ENCODE measurements at places on chromosomes 4 and X.

- no peak for DNase-seq
Observed at GRCh38 chr4:183876268-183876934, 28.7 kb upstream of the STOX2 start.

- DNase-seq: no peak
Observed at GRCh38 chrX:5726224-5726623, 502.4 kb downstream of the NLGN4X start.

DNA sequence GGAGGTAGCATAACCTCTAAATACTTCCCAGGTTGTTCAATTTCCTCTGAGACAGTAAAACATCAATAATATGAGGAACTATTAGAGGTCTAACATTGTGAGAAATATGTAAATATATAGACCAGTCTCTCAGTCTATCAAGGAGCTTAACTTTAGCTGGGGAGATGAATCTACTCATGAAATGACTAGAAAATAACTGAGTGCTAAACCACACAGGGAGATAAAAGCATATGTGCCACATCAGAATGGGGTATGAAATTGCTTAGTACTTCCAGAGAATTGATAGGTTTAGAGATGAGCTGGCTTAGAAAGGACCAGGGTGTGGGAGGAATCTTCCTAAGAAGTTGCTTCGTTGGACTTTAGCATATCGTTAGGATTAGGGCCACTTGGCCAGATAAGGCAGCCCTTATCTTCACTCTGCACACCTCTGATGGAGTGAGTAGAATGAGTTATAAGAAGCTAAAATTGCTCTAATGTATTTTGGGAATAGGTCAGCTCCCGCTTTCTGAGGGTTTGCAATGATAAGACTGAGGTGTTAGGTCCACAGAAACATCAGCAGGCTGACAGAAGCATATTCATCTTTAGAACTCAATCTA, 299.2 kb downstream of the UNC5C start:
- no peak for DNase-seq

GRCh38 chr4:38489924-38490639, 173.9 kb upstream of the KLF3 start:
- peak; percentile 30 for DNase-seq

GRCh38 chrX:114365065-114365834, 218.6 kb upstream of the HTR2C start:
- no peak for DNase-seq

- peak; percentile 3 for DNase-seq
Observed at GRCh38 chrX:49878128-49878833, 1.0 kb upstream of the USP27X start.

- no peak for DNase-seq
Observed at GRCh38 chrX:10164879-10165278, 8.1 kb downstream of the CLCN4 start.

DNA sequence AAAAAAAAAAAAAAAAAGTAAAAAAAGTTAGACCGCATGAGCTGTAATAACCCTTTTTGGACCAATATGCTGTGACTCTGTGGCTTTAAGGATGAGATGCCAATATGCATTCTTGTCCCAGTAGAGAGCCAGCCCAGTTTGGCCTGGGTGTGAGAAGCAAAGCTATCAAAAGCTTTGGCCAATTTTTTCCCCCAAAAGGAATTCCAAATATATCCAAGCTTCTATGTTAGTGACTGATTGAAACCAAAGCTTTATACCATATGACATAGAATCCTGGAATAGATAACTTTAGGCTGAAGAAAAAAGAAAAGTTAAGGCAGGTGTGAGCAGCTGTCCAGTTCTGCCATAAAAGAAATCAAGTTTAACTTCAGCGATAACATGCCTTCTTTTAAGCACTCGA, 30.5 kb upstream of the RBPJ start:
- no peak for DNase-seq

DNA sequence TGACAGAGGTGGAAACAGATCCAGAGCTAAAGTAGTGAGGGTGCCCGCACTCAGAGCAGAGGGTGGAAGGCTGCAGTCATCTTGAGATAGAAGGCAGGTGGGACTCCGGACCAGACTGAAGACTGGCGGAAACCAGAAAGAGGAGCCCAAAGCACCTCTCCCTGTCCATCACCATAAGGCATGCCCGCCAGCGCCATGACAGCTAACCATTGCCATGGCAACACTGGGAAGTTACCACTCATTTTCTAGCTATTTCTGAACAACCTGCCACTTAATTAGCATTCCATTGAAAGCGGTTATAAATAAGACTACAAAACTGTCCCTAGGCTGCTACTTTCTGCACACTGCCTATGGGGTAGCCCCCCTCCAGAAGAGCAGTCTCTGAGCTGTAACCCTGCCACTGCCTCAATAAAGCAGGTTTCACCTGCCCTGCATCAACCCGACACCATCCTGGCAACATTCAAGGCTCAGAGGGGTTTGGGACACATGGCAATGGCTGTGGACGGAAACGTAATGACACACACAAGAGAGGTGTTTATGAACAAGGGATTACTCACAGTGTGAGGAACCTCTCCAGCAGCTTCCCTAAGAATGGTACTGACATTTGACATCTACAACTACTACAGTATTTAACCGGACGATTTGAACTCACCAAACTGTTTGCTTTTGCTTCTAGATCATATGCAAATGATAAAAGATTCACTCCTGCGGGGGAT, 27.8 kb upstream of the FGFBP2 start:
- no peak for DNase-seq

- no peak for DNase-seq
Observed at GRCh38 chrX:31708116-31708515, 636.3 kb upstream of the FTHL17 start.

DNA sequence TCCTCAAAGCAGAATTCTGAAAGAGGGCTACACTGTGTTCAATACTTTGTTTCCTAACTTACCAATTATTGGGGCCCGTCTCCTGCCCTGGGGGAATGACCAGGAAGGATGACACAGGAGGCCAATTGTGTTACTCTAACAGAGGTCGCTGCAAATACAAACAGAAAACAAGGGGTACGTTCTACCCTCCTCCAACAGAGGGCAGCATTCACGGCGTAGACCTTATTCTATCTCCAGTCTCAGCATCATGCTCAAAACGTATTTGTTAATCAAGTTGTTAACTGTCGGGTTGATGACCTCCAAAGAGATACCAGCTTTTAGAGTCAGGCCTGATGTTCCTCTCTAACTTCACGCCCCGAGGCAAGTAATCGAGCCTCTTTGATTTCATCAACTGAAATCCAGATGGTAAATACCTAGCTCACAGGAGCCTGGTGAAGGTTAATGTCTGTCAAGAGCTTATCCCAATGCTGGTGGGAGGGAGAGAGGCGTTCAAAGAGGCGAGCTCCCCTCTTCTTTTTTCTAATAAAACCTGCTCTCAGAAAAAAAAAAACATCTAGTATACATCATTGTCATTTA, 181.0 kb upstream of the KCNIP4 start:
- peak; percentile 1 for DNase-seq

GRCh38 chr4:3430524-3430923, 11.2 kb upstream of the HGFAC start:
- no peak for DNase-seq

GRCh38 chr4:12408364-12408763, 979.7 kb upstream of the HS3ST1 start:
- DNase-seq: no peak

DNA sequence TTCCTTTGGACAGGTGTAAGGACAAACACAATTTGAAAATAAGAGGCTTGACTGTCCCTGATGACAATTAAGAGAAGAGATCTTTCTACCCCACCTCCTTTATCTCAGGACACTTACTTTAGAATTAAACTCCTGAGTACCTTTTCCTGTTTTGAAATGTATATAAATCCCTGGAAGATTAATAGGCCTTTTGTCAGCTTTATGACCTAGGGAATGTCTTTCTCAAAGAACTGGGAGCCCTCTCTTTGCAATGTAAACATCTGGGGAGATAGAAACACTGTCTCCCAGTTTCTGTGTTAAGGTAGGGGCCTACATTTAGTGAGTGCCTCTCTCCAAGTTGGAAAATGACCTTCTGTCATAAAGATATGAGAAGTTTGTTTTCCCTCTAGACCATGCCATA, 31.7 kb downstream of the AGA start:
- no peak for DNase-seq

DNA sequence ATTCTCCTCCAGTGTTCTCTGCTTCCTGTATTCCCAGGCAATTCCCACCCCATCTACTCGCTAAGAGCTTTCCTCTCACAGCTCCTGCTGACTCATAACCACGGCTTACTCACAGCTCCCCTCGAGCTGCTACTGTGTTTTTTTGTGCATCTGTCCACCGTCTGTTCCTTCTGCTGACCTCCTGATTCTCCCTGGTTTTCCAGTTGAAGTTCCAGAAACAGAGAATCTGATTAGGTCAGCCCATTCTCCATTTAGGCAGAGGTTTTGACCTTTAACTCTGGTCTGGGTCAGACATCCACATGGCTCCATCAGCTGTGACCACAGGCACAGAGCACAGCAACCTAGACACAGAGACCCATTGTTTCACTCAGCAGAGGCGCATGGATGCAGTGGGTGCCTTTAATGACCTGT, 5.5 kb upstream of the SMIM20 start:
- DNase-seq: no peak

DNA sequence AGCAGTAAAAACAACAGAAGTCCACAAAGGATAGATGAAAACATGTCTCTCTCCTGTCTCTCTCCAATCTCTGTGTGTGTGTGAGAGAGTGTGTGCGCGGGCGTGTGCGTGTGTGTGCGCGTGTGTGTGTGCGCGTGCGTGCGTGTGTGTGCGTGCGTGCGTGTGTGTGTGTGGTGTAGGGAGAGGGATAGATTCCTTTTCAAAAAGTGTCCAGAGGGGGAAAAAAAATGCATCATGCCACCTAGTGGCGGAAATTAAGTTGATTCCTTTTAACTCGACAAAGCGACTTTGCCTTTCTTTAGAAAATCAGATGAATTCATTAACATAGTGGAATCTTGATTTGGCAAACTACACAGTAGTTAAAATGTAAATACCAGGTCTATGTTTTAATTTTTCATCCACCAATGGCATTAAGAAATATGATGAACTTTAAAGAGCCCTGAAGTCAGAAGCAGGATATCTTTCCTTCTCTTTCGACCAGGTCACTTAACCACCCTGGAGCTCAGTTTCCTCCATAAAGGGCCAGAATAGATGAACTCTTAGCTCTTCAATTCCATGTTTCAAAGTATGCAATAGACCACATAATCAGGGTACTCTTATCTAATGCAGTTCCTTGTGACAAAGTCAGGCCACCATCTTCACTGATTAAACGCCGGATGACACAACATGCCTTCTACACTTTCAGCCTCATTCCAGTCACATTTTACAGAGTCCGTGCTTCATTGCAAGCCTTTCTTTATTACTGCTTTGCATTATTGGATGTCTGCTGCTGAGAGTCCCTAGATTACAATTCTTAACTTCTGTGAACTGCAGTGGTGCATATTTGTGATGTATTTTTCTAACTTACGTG, 162.8 kb downstream of the FBXO8 start:
- DNase-seq: peak; percentile 9

DNA sequence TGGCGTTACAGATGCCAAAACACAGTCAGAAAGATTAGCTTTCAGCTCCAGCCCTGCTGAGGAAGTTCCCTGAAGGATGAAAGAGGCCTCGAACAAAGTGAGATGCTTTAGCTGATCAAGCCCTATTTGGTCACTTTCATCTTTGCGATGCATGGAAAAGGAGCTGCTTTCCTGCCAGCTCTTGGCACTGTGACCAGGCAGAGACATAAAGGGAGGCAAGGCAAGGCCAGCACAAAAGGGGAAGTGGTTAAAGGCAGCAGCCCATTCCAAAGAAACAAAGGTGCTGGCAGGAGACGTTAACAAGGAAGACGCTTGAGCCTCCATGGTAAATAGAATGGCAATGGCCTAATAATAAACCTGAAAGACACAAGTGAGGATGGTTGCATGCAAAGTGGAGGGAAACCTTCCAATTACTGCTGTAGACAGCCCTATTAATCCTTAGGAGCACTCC, 617.1 kb upstream of the INTU start:
- no peak for DNase-seq

DNA sequence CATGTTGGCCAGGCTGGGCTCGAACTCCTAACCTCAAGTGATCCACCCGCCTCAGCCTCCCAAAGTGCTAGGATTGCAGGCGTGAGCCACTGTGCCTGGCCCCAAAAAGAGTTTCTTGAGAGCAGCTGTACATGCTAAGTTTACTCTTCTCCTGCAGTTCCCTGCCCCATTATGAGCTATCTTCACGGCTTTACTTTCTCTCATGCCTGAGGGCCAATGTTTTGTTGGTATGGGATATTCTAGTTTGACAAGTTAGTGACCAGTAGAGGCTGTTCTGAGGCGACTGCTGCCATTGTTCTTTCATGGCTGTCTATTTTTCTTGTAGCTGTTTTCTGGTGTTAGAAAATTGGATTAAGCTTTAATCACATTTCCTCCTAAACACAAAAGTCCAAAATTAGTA, 78.0 kb upstream of the STX18 start:
- DNase-seq: no peak

GRCh38 chr4:164081801-164082200, 587.3 kb downstream of the TMA16 start:
- DNase-seq: no peak

DNA sequence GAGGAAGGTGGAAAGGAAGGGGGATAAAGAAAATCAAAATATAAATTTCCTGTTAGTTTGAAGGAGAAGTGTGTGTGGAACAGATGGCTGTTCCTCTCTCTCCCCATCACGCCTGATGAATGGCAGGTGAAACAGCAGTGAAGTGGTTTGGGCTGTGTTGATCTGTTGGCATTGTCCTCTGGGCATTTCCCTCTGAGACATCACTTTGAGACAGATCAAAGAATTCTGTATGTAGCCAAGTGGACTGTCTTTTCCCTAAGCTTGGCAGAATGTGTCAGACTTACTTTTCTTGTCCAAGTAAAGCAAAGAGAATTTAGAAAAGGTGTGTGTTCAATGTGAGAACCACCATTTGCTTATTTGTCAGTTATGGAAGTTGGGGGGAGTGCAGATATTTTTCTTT, 47.5 kb downstream of the SEPTIN11 start:
- no peak for DNase-seq

DNA sequence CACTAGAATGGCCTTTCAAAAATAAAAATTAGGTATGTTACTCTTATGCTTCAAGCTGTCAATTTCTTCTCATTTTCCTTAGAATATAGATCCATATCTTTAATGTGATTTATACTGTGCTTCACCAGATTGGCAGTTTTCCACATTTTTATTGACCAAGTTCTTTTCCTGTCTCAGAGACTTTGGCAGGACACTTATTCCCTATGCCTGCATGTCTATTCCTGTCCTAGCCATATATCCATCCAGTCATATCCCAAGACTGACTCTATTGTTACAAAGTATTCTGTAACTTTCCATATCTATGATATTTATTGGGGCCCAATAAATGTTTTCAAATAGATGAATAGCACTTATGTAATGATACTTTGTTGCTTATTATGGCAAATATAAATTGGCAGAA, 450.7 kb downstream of the GASK1B start:
- no peak for DNase-seq

GRCh38 chr4:21018817-21019216, 318.6 kb downstream of the PACRGL start:
- no peak for DNase-seq

GRCh38 chrX:136146614-136147314, 569 bp upstream of the FHL1 start:
- peak; percentile 52 for DNase-seq

GRCh38 chr4:10524196-10524833, 67.1 kb upstream of the ZNF518B start:
- no peak for DNase-seq

- DNase-seq: no peak
Observed at GRCh38 chrX:17433965-17434364, 59.0 kb downstream of the NHS start.
